ENCODE measurements at places on chromosomes 7 and 10.
A peak's percentile ranks its signal among the peaks of the same experiment; 100 is the strongest.

DNA sequence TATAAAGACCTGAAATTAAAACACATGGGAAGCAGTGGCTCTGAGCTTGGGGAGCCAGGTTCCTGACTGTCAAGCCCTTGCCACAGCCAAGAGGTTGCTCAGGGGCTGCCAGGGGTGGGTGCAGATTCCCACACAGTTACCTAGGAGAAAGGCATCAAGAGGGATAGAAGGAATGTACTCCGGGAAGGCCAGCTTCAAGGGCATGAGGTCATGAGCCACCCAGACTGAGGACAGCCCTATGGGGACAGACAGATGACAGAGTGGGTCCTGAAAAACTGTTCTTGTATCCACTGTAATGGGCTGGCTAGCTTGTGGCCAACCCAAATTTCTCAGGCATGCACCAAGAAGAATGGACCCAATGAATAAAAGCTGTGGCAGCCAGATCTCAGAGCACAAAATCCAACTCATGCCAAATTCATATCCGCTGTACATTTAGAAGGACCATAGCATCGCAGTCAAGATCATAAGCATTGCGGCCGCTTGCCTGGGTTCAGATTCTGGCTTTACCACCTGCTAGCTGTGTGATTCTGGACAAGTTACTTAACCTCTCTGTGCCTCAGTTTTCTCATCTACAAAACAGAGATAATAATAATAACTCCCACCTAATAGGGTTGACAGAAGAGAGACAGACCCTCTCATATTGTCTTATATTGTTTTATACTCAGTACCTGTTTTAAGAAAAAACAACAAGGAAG is 44.9 kb upstream of the KCNMA1 start:
- no peak for DNase-seq

GRCh38 chr7:75688200-75689136 is 50.3 kb downstream of the HIP1 start:
- no peak for DNase-seq

GRCh38 chr7:53358269-53358668 is 322.8 kb downstream of the POM121L12 start:
- no peak for DNase-seq

DNA sequence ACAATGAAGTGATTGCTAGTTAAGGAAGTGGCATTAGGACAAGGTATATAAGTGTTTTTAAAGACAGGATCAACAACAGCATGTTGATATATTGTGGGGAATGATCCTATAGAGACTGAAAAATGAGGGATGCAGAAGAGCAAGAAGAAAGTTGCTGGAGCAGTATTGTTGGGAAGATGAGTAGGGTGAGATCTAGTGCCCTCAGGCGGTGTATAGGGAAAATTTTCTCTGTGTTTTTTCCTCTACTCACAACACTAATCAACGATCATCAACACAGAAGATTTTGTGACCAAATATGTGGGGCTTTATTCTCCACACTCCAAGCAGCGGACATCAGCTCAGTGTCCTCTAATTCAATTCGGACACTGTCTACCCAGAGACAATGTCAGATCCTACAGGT is 9.6 kb upstream of the PTTG1IP2 start:
- no peak for DNase-seq

DNA sequence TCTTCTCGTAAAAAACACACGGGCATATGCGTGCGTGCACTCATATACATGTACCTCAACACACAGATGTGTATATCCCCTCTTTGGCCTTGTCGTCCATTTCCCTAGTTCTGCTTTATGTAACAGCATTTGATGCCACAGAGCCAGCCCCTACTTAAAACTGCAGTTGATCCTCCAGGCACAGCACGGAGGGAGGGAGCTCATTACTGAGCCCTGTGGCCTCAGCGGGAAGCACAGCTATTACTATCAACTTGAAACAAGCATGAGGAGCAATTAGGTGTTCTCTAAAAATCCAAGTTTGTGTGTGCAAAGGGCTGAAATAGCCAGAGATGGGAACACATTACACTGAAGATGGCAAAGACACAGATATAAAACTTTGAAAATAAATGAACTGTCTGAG is 580.9 kb downstream of the GLRX3 start:
- DNase-seq: no peak

GRCh38 chr7:70470746-70471145 is 661.2 kb upstream of the GALNT17 start:
- DNase-seq: no peak

DNA sequence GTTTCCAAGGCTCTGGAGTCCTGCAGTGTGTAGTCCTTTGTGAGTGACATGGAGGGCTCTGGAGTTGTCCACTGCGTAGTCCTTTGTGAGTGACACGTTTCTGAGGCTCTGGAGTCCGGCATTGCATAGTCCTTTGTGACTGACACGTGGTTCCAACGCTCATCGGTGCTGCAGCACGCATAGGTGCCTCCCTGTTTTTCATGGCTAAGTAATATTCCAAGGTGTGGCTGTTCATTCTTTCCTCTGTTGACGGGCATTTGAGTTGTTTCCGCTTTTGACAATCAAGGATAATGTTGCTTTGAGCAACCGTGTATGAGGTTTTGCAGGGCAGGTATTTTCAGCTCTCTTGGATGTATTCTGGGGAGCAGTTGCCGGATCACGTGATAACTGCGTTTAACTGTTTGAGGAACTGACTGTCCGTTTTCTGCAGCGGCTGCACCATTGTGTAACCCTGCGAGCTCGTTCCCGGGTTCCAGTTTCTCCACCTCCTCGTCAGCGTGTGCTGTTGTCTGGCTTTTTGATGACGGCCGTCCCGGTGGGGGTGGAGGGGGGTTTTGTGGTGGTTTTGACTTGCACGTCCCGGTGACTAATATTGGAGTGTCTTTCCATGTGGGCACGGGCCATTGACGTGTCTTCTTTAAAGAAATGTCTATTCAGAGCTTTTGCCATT is 21.1 kb downstream of the FAM20C start:
- no peak for DNase-seq

DNA sequence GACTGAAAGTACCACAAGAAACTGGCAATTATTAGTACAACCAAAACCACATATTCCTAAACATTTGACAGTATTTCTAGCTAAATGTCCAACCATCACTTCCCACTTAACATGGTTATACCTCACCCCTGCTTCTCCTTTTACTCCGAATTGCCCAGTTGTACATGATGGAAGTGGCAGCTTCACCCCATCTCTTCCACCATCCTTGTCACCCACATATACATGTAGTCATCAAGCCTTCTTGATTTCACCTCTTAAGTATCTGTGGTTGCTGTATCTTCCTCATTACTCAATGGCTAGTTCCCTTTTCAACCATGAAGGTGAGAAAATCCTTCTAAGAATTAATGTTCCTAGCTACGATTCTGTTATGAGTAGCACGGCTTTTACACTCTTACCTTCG is 388.2 kb downstream of the CALN1 start:
- no peak for DNase-seq

- DNase-seq: no peak
Measured at GRCh38 chr10:132536241-132536876, 1.2 kb upstream of the INPP5A start.

GRCh38 chr7:81871606-81872265 is 101.9 kb upstream of the HGF start:
- no peak for DNase-seq

DNA sequence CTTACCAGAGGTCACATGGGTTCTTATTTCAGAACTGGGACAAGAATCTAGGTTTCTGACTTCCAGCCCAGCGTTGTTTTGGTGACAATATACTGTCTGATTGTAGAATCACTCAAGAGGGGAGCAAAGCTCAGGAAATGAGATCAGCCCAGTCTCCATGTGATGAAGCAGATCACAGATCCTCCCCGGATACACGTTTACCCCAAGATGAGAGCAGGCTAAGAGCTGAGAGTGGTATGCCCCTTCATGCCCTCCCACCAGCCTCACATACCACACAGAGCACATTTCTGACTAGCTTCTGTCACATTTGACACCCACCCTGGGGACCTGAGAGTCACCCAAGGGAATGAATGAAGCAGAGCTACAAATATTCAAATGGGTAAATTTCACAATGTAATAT is 27.1 kb upstream of the PRKCQ start:
- DNase-seq: no peak

DNA sequence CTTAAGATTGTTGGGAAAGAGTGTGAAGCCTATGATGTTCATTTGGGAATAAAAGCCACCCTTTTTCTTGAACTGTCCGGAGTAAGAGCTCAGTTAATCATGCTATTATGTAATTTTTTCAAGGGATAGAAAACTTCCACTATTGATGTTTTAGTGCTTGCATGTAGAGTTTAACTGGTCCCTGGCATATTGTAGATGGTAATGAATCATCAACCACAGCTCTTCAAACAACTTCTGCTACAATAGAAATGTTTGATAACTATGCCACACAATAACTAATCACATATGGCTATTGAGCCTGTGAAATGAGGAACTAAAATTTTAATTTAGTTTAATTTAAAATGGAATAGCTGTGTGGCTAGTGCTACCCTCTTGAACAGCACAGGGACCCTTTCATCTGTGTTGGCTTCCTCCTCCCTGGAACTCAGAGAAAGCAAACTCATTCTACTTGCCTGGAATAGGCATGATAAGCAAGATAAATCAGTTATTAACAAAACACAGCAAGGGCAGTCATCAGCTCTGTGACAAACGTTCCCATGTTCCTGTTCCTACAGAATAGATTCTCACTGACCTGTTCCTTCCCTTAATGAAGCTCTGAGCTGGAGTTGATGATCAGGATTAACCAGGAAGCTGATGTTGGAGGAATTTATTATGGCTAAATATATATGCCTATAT is 4.9 kb upstream of the SRI start:
- no peak for DNase-seq

- no peak for DNase-seq
Measured at GRCh38 chr10:93072225-93072712, 1.4 kb upstream of the CYP26A1 start.

DNA sequence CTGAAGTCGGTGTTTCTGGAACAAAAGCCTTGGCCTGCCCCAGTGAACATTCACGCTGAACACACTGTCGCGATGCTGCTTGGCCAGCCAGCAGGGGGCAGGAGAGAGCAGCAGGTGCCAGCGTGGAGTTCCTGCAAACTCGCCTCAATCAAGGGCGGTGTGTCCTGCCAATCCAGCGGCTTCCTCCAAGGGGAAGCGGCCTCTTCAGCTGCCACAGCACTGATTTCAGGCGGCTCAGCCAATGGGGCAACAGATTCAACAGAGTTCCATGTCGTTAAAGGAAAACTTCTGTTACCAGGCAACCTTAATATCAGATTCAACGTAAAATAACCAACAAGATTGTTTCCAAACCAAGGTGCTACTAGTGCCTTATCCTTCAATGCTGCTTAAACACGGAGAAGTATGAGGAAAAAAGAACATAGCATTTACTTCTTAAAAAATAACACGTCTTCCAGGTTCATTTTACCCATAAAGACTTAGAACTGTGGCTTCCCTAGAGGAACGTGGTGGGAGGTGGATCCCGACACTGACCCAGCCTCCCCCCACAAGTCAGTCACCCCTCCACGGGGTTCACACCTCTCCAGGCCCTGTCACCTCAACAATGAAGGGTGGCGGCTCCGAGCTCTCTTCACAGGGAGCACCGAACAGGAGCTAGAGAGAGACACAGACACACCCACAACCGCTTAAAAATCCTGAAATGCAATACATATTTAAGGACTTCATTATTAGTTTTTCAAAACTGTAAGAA is 178.2 kb downstream of the DIP2C start:
- DNase-seq: peak; percentile 50

GRCh38 chr10:21069929-21070700 is 173.0 kb upstream of the NEBL start:
- DNase-seq: no peak

GRCh38 chr10:46037107-46037825 is 6.8 kb upstream of the NCOA4 start:
- DNase-seq: no peak

DNA sequence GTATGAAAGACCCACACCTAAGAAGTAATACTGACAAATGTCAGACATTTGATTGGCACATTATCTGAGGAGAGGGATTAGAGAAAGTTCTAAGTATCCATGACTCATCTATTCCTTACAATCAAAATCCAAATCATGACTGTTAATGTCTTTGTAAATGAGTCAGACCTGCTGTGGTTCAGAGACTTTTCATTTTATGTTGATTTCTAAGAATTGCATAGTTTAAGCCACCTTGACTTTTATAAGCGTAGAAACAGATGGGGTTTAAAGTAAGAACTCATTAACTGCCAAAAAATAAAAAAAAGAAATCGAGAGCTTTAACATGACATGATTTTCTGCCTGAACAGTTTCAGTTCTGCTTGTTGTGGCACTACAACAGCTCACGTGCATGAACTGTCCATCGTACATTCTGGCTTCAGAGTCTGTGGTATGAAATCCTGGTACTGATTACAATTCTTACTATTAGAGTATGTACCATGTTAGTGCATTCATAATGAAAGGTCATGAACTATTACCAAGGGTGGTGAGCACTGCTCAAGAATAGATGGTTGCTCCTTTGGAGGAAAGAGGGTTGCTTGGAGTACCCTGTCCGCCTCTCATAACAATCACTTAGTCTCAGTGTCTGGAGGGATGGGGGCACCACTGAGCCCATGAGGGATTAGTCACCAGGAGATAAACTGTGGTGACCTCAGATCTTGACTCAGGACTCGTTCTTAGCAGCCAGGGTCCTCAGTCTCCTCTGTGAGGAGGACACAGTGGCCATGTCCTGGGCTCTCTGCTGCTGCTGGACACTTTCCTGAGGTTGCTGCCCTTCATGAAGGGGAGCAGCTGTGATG is 42.2 kb downstream of the ACSM6 start:
- DNase-seq: no peak

DNA sequence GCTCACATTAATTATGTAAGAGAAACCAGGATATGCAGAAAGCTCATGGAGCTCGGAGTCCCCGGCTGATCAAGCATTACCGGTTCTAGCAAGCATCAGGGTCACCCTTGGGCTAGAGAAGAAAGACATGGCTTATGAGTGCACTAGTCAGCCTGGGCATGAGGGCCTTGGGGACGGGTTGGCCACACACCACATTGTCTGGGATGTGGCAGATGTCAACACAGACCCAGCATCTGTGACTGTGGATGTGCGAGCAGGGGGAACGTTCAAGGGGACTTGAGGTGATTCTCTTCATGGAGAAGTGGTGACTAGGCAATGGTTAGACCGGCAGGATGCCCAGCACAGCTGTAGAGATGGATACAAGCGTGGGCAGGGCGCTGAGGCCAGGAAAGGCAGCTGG is 13.7 kb downstream of the ZMIZ2 start:
- DNase-seq: no peak

GRCh38 chr7:1985936-1986335 is 246.8 kb downstream of the MAD1L1 start:
- no peak for DNase-seq

DNA sequence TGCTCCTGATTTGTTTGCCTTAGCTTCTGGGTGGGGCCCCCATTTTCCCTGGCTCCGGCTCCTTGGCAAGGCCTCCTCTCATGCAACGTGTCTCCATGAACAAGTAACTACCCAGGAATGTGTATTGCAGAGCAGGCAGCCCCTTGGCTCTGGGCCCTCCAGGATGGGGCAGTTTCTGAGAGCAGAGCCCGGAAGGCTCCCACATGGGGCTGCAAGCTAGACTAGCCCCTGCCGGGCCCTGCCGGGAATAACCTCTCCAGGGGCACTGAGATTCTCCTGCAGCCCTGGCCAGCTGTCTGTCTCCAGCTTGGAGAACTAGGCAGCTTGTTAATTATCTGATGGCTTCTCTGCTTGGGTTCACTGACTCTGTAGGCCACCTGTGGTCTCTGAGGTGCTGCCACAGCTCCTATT is 184.0 kb upstream of the INHBA start:
- no peak for DNase-seq
